ENCODE measurements at places on chromosomes 5 and 9.

GRCh38 chr5:159333545-159333925 is 3.2 kb upstream of the IL12B start:
- DNase-seq, result no peak

DNA sequence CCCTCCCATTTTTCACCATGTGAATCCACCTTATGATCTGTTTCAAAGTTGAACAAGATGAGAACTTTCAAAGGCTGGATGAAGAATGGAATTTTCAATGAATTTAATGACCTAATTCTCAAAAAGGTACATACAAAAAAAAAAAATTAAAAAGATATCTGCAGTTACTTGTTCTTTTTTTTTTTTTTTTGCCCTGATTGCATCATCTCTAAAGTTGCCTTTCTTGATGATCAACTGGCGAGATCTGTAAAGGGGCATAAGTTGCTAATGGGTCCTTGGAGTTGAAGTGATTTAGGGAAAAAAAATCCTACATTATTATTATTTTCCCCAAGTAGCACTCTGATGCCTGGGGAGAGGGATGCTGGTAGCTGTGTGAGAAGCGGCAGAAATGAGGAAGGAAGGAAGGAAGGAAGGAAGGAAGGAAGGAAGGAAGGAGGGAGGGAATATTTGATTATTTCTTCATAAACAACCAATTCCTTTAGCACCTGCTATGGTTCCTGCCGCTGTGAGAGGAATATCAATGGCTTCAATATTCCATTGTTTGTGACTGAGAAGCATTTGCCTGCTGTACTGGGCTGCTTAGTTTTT is 48.8 kb upstream of the CD180 start:
- DNase-seq, result no peak

- no peak for DNase-seq
Measured at GRCh38 chr5:115463983-115464382, 80.6 kb downstream of the FEM1C start.

DNA sequence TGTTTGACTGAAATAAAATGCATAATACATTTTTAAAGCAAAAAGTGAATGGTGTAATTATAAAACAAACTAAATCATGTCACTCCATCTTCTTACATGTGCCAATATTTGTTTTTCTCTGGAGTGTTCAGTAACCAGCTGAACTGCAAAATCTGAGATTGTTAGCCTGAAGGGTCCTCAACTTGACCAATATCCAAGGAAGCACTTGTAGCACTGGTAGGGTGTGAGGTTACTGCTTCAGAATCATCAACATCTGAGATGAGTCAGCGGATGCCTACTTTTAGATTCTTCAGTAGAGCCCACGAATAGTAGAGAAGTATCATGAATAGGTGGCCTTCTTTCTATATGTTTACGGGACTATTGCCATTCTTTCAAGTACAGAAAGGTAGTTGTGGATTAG is 226.7 kb downstream of the TLE4 start:
- no peak for DNase-seq

- DNase-seq, result no peak
Measured at GRCh38 chr5:2753452-2754420, 2.3 kb upstream of the IRX2 start.

- no peak for DNase-seq
Measured at GRCh38 chr5:74430631-74431289, 209.8 kb downstream of the ENC1 start.

DNA sequence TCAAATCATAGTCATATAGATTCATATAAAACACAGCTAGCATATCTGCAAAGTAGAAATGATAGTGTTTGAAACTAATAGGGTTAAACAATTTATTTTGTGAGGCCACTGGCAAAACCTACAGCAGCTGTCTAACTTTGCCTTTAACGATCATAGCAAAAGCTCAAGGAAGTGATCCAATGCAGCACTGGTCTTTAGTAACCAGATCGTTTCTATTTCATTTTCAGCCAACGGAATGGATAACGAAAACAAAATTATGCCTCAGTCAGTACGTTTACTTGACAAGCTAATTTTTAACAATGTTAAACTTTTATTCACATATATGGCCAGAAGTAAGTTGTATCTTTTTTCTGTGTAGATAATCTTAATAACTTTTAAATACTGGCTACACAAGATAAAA is 17.7 kb downstream of the MLLT3 start:
- DNase-seq, result no peak

- DNase-seq, result no peak
Measured at GRCh38 chr9:27041746-27042145, 36.3 kb upstream of the LRRC19 start.

DNA sequence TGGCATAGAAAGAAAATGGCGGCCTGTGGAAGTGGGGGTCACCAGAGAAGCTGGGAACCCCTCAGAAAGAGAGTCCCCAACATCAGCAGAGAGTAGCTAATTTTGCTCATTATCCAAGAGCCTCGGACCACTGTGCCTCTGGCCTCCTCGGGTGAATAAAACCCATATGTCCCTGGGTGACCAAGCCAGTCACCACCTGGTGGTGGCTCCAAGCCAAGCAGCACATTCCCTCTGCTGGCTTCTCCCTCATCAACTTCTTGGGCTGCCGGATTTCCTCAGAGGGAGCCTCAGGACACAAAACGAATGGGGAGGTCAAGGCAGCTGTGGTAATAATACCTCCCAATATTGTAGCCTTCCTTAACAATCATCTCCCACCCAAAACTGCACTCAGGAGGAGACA is 242.5 kb downstream of the NFIB start:
- DNase-seq, result no peak

GRCh38 chr5:139664086-139664693 is 16.0 kb downstream of the CXXC5 start:
- DNase-seq, result no peak

DNA sequence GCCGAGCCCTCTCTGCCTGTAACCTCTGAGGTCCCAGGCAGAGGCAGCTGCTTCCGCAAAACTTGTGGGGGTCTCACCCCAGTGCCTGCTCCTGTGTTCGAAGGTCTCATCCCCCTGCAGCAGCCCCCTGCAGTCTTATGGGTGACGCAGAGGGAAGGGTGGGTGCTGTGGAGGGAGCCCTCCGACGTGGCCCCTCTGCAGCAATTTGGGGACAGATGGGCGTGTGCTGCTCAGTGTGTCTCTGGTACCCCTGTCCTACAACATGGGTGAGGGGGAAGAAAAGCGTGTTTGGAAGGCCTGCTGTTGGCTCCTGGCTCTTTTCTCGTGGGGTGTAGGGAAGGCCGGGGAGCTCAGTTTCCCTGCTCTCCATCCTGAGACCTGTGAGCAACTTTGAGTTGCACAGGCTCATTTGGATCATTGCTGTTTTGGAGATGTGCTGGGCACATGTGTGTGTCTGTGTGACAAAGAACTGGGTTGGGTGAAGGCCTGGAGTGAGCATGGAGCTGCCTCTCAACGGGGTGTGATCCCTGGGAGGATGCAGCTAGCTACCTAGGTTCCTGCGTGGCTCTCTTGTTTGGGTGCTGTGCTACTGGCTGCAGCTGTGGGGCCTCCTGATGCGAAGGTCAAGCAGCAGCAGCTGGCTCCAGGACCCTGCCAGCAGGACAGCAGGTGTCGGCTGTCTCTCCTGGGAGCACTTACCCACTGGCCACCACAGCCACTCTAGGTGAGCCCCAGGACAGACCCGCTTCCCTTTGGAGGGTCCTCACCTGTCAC is 179.6 kb upstream of the PITX1 start:
- no peak for DNase-seq

DNA sequence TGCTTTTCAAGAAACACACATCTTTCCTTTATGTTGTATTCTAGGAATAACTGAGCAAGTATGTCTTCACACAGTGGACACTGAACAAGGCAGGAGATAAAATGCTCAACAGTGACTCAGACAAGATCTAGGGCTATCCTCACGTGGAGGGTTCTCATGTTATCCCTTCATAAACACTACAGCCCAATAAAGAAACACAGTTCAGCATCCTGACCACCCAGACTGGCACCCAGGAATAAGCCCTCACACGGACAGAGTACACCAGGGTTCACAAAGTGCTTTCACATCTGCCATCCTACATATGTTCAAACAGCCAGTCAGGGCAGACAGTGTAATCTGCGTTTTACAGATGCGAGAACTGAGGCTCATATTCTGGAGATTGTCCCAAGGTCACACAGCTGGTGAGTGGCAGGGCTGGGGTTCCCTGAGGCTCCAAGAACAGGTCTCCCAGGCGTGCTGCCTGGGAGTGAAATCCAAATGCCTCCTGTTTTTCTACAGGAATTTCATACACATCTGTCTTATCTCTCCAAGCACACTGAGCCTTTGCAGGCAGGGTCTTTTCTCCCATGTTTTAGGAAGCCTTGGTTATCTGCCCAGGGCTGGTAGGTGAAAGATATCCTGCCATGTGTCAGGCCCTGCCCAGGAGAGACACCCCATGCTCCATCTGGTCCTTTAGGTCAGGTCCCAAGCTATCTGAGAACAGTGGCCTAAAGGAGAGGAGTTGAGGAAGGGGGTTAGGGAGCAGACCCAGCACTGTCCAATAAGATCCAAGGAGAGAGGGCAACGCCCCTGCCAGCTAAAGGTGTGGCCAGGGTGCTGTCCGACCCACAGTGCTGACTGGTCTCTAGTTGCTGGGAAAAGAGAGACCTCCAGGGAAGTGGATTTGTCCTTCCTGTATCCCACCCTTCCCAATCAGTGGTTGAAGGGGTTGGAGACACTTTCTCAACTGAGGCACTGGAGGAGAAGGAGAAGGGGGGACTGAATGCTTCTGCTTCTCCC is 47.9 kb upstream of the XPA start:
- no peak for DNase-seq

DNA sequence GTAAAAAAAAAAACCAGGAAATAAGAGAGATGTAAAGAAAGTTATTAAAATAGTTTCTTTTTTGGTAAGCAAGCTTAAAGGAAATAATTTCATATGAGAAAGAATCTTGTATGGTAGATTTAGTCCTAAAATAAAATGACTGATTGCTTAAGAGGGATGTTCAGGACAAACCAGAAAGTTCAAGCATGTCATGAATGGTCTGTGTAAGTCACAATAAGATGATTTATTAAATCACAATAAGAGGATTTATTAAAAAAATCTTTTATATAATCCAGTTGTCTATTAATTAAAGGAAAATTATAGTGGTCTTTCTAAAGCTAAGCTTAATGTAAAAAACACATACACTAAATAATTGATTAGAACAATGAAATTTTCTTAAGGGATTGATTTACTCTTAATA is 91.8 kb upstream of the OR13F1 start:
- DNase-seq, result no peak

DNA sequence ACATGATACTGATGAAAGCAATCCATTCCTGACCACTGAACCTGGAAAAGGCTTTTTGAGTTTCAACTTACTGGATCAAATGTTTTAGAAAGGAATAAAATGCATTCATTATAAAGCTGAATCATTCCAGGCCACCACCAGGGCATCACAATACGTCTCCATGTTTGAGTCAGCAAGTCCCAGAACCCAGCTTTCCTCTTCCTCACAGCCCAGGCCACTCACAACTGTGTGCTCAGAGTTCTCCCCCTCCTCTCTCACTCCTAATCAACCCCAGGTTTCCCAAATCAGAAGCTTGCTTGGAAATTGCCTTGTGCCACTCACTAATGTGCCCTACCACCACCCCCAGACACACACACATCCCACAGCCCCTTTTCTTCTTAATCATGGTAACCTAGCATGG is 91.7 kb downstream of the GNA14 start:
- DNase-seq, result no peak

DNA sequence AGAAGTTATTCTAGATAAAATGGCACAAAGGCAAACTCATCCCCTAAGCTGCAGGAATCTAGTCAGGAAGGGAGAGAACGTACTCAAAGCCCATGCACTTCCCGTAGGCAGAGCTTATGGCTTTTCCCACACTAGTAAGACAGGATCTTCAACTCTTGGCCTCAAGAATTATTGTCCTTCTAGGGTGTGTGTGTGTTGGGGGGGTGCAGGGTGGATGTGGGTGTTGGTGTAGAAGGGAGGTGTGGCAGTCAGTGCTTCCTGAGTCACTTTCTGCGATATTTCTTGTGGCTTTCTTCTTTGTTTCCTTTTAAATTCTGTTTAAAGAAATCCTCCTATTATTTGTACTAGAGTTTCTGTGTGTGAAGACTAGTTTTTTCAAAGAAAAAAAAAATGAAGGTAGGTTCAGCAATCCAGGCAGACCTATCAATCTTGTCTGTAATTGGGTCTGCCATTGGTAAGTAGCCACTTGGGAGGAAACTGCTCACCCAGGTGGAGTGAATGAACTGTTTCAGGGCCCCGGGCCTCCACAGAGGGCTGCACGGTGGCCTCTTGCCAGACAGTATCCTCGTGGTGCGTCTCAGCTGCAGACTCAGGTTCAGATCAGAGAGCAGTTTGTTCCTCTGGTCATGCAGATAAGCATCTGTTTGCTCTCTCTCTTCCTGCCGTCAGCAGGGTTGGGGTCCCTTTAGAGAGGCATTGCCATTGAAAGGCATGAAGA is 131.9 kb downstream of the NPR3 start:
- DNase-seq, result peak; percentile 3

GRCh38 chr9:25282946-25283345 is 395.3 kb downstream of the TUSC1 start:
- no peak for DNase-seq

DNA sequence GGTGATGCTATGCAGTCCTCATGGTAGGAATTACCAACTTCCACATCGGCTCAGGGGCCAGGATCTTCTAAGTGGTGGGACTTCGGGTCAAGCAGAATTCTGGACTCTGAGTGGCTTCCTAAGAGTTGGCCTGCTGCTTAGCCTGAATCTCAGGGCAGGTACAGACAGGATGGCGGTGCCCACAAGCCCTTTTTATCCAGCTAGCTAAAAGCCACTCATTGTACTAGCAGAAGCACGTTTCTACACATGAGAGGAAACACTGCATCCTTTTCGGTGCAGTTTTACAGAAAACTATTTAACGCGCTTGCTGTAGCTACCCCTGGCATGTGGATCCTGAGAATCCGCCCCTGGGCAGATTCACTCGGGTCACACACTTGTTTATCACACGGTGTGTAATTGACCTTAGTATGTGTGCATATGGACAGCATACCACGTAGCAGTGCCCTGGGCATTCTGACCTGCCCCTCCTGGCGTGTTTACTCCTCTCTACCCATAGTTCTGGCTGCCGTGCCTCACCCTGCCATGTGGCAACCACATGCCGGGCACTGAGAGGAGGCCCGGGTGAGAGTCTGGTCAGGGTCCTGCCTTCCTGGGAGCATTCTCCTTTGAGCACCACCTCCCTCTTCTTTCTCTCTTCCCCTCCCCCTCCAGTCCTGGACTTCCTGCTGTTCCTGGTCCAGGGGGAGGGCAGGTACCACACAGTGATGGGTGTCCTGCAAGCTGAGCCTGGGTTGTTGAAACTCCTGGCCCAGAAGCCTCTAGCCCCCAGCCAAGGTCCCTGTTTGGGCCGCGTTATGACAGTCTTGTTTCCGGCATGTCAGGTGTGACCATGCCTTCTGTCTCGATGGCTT is 65.9 kb downstream of the DAB2IP start:
- DNase-seq, result no peak

DNA sequence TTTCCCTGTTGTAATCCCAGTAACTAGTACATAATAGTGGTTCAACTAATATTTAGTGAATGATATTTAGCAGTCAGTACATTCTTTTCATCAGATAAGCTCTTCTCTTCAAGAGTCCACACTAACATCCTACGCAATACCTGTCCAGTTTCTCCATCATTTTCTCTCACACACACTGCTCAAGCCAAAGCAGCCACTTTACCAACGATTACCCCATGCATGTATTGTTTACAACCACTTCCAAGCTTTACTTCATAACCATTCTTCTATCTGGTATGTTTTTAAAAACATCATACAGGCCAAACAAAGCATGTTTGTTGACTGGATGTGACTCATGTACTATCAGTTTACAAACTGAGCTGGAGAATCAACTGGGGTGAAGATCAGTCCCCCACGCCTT is 7.3 kb downstream of the UBTD2 start:
- no peak for DNase-seq
